ENCODE measurements at places on chromosomes 7 and 10. TPM values are rescaled to one million over a fixed set of nuclear protein-coding genes. Genes with fewer than 3 reads are reported as not detected.

The FZD1 gene
- total RNA-seq: 15.8 TPM

The PNLIP gene
- total RNA-seq: not detected

The SNCG gene
- 8.6 TPM for total RNA-seq

The SYNPO2L gene
- total RNA-seq: not detected

The GIMAP1 gene
- not detected for total RNA-seq

The SLC18A3 gene
- 0.13 TPM for total RNA-seq

The ASIC3 gene
- total RNA-seq: not detected

The LRGUK gene
- 0.13 TPM for total RNA-seq

The PHKG1 gene
- not detected for total RNA-seq

The TBL2 gene
- 64.9 TPM for total RNA-seq
